ENCODE measurements at places on chromosomes 7 and 10. TPM values are rescaled to one million over a fixed set of nuclear protein-coding genes. Genes with fewer than 3 reads are reported as not detected.

CYP3A7 gene
- not detected for total RNA-seq

DNA sequence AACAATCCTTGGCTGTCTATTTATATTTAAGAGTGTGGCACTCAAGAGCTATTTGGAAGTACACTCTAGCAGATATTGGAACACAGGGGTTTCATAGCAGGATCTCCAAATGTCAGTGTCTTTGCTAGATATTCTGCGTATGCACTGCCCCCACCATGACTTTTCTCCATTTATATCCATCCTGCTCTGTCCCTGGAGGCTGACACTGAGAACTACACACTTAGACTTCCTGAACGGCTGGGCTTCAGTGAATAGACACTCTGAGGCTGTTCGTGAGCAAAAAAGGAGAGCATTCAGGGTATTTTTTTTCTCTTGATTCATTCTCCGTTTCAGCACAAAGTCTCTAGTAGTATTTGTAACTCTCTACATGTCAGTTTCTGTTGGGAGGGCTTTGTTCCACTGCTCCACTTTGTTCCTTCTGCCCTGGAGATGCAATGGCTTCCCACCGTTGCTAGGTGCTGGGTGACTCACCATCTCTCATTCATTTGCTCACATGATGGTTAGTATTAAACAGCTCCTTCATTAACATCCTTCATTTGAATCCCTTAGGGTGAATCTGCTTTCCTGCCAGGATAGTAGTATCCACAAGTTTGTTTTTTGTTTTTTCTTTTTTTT is 155.9 kb upstream of the SLC13A1 start:
- DNase-seq, result peak; percentile 62

DNA sequence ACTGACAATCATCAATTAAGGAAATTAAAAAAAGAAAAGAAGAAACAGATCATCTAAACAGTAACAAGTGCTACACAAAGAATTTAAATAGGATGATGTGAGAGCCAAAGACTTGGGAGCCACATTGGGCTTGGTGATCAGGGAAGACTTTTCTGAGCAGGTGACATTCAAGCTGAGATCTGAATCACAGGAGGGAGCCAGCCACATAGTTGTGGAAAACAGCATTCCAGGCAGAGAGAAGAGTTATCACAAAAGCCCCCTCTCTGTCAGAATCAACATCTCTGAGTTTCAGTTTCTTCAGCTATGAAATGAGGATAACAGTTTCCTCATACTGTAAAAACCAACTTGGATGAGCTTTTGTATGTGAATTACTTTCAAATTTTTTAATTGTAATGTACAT is 169.2 kb upstream of the PLXNA4 start:
- no peak for DNase-seq

DNA sequence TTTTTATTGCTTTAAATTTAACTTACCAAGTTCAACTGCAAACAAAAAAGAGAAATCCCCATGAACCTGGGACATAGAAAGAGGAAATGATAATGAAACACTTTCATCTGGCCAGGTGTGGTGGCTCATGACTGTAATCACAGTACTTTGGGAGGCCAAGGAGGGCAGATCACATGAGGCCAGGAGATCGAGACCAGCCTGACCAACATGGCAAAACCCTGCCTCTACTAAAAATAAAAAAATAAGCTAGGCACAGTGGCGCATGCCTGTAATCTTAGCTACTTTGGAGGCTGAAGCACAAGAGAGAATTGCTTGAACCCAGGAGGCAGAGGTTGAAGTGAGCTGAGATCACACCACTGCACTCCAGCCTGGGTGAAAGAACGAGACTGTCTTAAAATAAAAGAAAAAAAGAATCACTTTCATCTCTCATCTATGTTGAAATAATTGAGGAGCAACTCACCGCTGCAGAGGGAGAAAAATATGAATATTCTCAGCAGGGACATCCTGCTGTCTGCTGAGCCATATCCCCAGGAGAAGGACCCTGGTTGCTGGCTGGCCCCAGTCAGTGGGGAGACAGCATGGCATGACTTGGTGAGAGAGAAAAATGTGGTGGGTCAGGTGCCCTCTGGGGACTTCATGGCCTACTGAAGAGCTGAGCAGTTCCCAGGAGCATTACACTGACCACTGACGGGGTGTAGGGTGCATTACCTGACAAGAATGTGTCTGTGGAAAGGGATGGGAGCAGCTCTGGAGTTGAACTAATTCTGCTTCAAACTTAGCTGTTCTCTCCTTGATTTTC is 22.8 kb upstream of the TARP start:
- DNase-seq, result no peak

DNA sequence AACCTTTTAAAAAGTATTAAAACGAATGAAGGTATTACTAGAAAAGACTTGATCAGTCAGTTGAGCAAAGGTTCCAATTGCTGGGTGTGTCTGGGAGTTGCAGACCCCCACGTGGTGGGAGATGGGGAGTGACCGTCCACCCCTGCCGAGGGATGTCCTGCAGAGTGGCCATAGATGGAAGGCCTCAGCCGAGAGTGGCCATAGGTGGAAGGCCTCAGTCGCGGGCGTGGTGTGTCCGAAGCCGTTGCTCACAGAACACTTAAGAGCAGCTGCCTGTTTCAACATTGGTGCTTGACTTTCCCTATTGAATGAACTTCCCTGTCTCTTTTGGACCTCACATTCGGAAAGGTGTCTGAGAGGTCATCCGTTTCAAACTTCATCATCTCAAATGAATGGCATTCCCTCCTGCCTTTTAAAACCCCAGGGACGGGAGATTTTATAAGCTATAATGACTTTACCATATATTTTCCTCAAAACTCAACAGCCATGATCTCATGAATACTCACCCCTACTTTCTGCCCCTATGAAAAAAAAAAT is 69.4 kb downstream of the CAMK1D start:
- peak; percentile 5 for DNase-seq

GRCh38 chr10:44977287-44978212 is 1.1 kb downstream of the DEPP1 start:
- no peak for DNase-seq

DNA sequence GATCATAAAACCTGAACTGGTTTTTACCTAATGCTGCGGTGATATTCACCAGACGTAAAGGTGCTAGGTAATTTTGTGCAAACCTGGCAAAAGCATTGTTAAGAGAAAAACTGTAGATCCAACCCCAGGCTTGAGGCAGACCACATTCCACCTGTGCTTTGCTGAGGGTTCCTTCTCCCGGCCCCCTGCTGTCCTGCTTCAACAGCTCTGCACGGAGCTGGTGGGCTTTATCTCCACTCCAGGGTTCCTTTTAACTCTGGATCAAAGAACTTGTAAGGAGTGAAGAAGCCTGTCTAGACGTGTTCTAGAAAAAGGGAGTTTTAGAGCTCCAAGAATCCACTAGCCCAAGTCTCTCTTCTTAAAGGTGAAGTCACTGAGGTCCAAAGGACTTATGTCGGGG is 87.5 kb upstream of the NMT2 start:
- no peak for DNase-seq

DNA sequence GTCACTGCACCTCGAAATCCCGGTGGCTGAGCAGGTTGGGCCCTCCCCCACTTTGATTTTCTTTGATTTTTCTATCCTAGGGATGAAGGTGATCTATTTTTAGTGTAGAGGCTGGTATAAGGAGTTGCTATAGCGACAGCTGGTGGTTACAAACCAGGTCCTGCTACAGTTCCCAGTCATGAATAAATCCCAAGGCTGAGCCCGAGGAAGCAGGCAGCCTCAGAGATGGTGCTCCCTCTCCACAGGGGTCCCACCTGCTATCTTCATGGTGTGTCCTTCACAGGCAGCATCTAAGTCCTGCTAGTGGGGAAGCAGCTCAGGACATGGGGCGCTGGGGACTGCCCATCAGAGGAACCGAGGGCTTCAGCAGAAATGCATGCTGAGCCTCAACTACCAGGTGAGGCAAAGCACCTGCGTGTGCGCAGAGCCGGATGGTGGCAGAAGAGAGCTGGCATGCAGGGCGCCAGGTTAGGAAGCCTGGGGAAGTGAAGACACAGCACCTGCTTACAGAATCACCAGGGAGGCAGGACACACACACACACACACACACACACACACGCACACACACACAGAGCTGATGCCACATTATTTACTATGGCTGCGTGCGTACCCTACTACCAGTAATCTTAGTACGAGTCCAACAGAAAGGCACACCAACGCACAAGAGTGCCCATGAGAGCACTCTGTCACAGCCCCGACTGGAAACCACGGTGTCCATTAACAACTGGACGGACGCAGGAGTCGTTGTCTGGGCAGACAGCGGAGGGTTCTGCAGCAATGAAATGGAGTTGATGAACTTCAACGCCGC is 150.9 kb downstream of the PRKAG2 start:
- no peak for DNase-seq

GRCh38 chr10:79354615-79355014 is 7.3 kb downstream of the PPIF start:
- DNase-seq, result no peak

GRCh38 chr10:114771749-114772148 is 49.8 kb upstream of the FHIP2A start:
- DNase-seq, result no peak

OR6B1 gene
- total RNA-seq, result not detected

GRCh38 chr7:78002021-78002420 is 203.4 kb downstream of the PHTF2 start:
- no peak for DNase-seq

DOCK1 gene
- total RNA-seq, result 28.9 TPM

GRCh38 chr10:13589316-13589715 is 2.6 kb downstream of the PRPF18 start:
- DNase-seq, result no peak

- DNase-seq, result no peak
These were observed 235.5 kb upstream of the INHBA start for GRCh38 chr7:41938371-41938770.

GRCh38 chr7:75657866-75658265 is 80.9 kb downstream of the HIP1 start:
- DNase-seq, result no peak

GRCh38 chr7:123771846-123772245 is 23.0 kb upstream of the WASL start:
- DNase-seq, result no peak

CLCN1 gene
- not detected for total RNA-seq

GRCh38 chr10:97600616-97601015 is 11.1 kb downstream of the C10orf62 start:
- no peak for DNase-seq

DNA sequence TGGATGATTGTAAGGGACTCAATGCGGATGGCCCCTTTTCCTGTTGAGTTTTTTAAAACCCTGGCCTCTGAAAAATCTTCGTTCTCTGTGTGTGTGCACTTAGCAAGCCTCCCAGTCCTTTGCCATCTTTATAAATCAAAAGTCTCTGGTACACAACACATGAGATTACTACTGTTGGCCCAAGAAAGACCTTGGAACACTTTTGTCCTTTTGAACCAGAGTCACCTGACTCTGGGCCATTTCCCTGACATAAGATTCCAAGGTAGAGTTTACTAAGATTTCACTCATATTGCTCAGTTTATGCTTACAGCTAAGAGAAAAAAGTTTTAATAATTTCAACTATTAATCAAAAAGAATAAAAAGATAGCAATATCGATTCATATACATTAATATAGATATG is 64.7 kb upstream of the IFRD1 start:
- DNase-seq, result no peak

GRK5 gene
- 9.9 TPM for total RNA-seq

NUTM2E gene
- total RNA-seq, result not detected

- DNase-seq, result no peak
These were observed 36.6 kb downstream of the TCF7L2 start for GRCh38 chr10:112986544-112987190.

ZNF503 gene
- 3.7 TPM for total RNA-seq

DNA sequence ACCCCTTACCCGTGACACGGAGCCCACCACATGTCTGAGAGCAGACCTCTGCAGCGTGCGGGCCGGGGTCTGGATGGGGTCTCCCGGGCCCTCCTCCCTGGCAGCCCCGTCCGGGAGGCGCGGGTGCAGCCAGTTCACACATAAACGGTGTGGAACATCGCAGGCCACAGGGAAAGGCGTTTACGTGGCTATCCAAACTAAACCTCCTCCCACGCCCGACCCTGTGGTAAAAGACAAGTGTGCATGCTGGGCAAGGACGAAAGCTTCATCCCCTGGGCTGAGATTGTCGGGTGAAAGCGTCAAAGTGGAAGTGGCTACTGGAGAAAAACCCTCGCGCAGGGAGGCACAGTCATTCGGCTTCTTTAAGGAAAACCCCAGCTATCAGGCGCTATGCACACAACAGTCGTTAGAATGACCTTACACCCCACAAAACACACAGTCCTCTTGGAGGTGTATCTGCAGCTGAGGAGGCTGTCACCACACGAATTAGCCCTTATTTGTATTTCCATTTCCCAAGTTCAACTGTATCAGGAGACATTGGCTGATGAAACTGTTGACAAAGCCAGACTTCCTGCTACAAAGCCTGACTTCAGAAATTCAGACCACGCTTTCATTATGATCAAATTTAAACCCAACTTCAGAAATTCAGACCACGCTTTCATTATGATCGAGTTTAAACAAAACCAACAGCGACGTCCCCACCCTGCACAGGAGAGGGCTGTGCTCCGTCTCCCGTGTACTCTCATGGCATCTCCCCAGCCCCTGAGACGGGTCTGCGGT is 15.3 kb downstream of the GPER1 start:
- no peak for DNase-seq

DNA sequence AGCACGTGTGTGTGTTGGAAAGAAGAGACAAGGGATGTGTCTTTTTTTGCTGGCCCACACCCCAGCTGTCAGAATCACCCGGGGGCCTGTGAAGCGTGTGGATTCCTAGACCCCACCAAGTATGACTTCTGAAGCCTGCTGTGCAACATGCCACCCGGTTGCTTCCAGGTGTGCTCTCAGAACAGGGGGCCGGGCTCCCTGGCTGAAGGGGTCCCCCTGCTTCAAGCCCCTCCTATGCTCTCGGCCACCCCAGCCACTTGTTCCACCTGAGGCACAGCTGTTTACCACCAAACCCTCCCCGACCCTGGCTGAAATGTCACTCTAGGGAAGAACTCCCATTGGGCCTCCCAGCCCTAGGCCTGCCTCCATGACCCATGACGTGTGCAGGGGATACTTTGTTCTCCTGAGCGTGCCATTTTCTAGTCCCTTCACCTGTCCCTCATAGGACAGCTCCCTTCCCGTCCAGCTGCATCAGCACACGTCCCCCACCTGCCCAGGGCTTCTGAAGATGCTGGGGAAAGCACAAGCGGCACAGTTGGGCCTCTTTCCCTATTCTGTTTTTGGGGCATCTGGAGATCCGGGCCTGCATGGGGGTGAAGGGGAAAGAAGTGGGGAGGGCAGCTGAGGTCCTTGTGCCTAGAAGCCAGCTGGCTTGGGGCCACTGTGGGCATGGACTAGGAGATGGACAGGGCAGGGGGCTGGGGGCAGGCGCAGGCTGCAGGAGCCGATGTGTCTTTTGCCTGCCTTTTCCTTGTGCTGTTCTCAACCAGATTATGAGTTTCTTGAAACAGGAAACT is 33.3 kb downstream of the CRHR2 start:
- no peak for DNase-seq

- DNase-seq, result no peak
These were observed 171.9 kb downstream of the EBF3 start for GRCh38 chr10:129792141-129792540.

GRCh38 chr7:90586091-90586490 is 10.0 kb upstream of the CDK14 start:
- DNase-seq, result no peak

IGFBP1 gene
- total RNA-seq, result not detected

- peak; percentile 48 for DNase-seq
These were observed 29.1 kb upstream of the CALD1 start for GRCh38 chr7:134750083-134751062.
